Cortex of kidney (tissue), 1 donor: ENCODE measurements at places on chromosomes 11 and 22.

DNA sequence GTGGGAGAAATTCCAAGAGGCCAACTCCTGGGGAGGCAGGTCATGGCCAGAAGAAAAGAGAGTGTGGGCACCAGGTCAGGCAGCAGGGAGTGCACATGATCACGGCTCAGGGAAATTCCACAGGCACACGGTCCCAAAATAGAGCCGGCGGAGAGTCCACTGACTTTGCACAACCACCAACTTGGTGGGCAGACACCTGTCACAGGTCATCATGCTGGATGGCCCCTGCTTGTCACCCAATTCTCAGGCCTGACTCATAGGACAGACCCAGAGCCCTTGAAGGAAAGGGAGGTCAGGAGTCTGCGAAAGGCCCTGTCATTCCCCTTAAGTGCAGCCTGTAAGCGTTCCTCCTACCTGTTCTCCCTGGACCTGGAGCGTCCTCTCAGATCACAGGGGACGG lies 15.8 kb downstream of the APOL2 start:
- DNase-seq, result no peak

DNA sequence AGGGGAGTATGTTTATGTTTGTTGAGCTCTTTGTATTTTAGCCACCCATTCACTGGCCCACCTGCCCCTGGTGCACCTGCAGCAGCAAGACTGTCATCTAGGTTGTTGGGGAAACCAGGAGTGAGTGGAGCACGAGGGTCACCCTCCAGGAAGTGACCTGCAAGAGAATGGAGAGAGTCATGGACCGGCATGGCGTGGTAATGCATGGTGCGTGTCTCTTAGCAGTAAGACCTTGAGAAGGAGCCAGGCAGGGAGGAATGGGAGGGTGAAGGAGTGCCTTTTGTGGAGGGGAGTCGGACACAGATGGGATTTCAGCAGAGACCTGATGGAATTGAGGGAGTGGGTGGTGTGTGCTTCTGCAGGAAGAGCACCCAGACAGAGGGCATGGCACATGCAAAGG lies 37.9 kb downstream of the KCNQ1 start:
- no peak for DNase-seq

- no peak for DNase-seq
These were observed 2.4 kb downstream of the PIM3 start for GRCh38 chr22:49962751-49963646.

- no peak for DNase-seq
These were observed 13.2 kb upstream of the OR4C12 start for GRCh38 chr11:49995565-49995964.

DNA sequence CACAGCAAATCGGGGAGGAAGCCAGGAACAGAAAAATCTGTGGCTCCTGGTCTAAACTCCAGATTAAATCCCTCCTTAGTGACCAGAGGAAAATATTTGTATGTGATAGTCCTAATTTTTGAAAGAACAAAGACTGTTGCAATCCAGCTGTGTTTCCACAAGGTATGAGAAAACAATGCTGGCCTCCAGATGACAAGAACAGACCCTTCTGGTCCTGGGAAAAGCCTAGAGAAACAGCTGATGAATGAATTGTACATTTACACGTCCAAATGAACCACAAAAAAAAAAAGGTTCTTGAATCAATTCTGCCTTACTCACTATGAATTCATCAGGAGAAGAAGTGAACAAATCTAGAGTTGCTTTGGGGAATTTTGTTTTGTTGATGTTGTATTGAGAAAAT lies 63.7 kb downstream of the ETS1 start:
- no peak for DNase-seq

DNA sequence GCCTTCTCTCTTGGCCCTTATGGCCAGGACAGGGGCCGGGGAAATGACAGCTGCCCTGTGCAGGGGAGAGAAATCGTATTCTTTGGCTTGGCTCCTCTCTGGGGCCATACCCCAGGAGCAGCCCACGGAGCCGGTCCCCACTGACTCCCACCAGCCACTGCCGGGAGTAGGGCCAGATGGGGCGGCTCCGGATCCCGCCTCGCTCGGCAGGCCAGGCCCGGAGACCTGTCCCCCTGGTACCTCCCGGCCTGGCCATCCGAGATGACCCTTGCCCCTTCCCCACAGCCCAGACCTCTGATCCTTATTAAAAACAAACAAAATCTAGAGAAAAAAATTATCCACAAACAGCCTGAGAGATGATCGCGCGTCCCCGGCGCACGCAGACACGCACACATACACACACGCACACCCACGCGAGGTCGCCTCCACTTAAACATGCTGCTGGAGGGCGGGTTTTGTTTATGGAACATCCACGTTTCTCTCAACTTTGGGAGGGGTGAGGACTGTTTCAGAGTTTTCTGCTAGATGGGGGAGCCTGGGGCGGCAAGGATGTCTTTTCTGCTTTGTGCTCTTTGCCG lies 59.1 kb downstream of the IGLL1 start:
- DNase-seq, result no peak

DNA sequence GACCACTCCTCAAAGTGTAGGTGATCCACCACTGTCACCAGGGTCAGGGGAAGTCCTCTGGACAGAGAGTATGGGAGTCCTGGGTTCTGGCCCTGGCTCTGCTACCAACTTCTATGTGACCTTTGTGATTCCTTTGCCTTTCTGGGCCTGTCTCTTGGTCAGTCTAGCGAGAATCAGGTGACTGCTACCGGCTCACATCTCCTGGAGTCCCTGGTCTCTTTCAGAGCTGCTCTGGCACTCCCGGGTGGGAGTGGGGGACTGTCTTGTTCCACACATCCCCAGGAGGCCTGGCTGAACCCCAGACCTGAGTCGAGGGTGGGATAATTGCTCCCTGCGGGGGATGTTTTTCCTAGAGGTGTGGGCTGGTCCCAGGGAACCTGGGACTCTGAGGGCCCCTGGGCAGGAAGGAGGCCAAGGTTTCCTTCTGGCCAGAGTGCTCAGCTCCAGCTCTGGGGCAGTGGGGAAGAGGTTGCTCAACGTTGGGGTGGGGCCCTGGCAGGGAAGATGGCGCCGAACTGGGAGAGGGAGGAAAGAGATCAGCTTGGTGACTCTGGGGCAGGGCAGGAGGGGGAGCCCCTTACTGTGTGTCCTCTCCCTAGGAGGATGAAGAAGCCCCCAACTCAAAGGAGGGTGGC lies 2.1 kb downstream of the SOX10 start:
- DNase-seq, result no peak

DNA sequence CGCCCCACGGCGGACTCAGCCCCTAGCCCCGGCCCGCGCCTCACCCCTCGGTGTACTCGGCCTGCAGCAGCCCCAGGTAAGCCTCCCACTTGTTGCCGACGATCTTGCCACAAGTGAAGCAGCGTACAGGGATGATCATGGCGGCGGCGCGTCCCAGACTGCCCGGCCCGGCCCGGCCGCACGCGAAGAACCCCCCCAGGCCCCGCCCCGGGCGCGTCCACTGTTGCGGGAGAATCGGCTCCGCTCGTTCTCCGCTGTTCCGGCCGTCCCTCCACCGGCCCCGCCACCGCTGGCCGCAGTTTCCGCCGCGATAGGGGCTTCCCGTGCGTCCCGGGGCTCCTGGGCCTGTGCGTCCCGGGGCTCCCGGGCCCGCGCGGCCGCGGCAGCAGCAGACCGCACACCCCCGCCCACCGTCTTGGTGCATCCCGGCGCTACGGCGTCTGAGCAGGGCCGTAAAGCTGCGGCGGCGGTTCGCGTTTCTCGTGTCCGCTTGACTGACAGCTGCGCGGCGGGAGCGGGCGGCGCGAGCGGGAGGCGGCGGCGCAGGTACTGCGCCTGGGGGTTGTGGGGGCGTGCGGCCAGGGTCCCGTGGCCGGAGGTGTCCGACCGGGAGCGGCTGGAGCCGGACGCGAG lies at the start of the genes POLR2L and TSPAN4:
Gene POLR2L (minus strand): TSS at position 160 of the 633 bp plus-strand sequence. CDS start 21 bp downstream, at position 139.
Gene TSPAN4 (plus strand): TSS at position 483 of the 633 bp plus-strand sequence. CDS start 7,453 bp downstream, outside the sequence.
- no peak for DNase-seq

DNA sequence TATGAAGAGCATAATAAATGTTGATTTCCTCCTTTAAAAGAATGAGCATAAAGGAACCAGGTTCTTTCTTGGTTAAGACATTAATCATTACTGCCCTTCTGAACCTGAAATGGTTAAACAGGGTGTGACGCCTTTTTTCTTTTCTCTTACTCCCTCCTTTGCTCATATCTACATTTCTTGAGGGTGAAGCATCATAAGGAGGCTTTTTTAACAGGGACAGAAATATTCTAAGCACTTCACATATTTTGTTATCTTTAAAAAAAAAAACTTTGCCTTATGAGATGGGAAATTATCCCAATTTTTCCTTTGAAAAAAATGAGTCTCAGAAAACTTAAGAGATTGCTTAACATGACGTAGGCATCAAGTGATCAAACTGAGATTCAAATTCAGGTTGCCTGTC lies 1036.3 kb upstream of the TENM4 start:
- no peak for DNase-seq

DNA sequence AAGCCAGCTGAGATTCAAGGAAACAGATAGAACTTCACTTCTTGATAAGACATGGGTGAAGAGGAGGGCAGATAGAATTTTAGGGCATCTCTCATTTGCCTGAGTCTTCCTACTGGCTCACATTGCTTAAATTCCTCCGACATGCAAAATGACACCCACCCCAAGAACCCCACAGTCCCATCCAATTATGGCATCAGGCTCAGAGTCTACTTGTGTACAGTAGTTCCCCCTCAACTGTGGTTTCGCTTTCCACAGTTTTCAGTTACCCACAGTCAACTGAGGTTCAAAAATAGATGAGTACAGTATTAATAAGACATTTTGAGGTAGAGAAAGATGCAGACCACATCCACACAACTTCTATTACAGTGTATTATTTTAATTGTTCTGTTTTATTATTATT lies 99.8 kb downstream of the TTC17 start:
- DNase-seq, result no peak

DNA sequence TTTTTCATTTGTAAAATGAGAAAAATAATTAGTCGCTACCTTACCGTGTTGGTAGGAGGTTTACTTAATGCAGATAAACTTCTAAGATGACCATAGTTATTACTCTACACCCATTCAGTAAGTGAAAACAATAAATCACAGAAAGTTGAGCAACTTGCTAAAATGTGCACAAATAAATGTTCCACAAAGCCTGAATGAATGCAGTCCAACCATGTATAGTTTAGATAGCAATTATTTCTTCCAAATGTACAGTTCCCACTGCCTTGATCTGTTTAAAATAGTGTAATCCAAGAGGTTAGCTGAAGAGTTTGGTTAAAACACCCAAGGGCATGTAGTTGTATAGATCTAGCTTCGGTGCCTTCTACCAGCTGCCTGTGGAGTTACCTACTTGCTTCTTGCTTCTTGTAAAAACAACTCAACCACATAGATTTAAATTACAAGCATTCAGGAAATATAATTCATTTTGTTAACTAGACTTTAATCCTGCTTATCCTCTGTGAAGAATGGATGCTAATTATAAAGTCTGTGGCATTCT lies 106.3 kb upstream of the CARD18 start:
- no peak for DNase-seq

GRCh38 chr11:76025068-76025467 lies 181.2 kb downstream of the WNT11 start:
- no peak for DNase-seq

DNA sequence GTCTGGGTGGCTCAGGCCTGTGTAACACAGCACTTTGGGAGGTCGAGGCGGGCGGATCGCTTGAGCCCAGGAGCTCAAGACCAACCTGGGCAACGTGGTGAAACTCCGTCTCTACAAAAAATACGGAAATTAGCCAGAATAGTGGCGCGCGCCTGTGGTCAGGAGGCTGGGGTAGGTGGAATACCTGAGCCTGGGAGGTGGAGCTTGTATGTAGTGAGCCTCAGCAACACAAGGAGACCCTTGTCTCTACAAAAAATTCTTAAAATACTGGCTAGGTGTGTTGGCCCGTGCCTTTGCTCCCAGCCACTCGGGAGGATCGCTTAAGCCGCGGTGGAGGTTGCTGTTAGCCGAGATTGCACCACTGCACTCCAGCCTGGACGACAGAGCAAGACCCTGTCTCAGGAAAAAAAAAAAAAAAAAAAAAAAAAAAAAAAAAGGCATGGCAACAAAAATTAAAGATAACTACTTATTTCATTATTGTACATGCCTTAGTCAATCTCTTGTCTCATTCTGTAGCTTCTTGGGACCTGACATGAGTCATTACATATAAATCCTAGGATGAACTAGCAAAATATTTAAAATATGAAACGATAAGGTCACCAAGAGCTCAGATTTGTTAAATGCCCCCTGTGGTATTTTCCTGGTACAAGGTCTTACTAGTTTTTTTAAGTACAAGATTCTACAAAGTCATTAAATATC lies 1.1 kb downstream of the TAF1D start:
- DNase-seq, result no peak

- no peak for DNase-seq
These were observed 419.7 kb upstream of the CNTN5 start for GRCh38 chr11:98600786-98601773.

DNA sequence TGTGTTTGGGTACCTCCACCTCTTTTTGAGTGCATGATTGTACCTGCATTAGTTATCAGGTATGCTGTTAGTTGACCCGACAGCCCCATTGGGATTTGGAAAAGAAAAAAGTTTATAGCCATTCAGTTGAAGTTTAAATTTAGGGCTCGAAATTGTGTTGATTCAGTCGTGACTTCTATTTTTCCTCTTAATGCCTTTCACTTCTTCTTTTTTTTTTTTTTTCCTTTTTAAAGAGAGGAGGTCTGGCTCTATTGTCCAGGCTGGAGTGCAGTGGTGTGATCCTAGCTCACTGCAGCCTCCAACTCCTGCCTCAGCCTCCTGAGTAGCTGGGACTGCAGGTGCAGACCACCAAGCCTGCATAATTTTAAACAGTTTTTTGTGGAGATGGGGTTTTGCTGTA lies 2.3 kb downstream of the STT3A start:
- DNase-seq, result no peak

- DNase-seq, result no peak
These were observed 220.6 kb upstream of the ISX start for GRCh38 chr22:34845391-34845790.

DNA sequence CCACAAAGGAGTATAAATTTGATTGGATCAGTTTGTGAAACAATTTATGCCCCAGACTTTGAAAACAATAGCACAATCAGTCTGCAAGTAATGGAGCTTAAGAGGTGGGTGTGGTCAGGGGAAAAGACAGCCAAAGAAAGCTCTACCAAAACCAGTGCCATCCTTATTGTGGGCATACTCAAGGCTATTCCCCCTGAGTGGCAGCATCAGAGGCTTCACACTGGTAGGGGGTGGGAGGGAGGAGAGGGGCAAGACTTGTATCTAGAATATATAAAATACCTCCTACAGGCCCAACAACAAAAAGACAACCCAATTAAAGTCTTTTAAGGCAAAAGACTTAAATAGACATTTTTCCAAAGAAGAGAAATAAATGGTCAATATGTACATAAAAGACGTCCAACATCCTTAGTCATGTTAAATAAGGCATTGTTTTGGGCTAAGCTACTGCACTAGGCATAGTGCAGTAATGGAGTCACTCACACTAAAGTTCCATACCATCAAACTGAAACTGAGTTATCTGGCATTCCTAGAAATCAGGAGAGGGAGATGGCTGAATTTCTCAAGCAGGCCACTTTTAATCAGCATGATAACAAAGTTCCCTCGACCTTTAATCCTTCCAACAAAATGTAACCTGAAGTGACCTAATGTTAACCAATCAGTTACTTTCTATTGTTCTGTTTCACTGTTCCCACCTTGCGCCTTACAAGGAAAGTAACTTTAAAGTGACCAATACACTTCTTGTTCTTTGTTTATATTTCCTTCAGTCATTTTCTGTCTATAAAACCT lies 24.8 kb downstream of the NARS2 start:
- DNase-seq, result no peak

GRCh38 chr11:104625246-104625645 lies 273.0 kb downstream of the CASP12 start:
- no peak for DNase-seq
